AG08395 (cell line): ENCODE measurements at places on chromosomes 13 and 19.

- peak; percentile 91 for DNase-seq
Measured at GRCh38 chr19:8252922-8253589, 43.9 kb downstream of the CERS4 start.

DNA sequence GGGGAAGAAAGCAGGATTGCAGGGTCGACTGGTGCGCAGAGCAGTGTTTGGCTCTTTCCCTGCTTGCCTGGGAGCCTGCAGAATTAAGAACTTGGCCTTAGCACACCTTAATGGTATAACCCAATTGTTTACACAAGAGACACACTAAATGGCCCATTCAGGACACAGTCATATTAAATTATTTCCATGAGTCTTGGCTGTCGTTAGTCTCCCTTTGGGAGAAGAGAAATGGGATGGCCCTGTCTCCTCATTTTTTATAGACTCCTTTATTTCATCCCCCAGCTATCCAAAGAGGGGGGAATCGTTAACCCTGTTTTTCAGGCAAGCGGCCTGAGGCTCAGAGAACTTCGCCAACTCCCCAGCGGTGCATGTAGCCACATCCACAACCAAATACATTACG, 282.5 kb downstream of the SUCLA2 start:
- no peak for DNase-seq

DNA sequence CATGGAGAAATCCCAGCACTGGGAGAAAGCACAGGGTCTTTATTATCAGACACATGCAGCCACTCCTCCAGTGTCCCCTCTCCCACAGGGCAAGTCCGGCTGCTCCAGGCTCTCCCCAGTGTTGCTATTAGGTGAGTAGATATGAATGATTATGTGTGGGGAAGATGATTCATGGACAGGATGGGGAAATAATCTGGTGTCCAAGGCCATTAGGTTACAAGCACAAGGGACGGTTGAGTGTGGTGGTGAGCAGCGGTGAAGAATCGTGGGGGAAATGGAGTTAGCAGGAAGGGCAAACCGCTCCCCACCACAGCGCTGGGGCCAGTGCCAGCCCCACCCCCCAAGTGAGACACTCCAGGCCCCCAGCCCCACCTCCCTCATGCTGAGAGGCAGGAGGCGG, 19.0 kb downstream of the CD177 start:
- no peak for DNase-seq

GRCh38 chr19:41691268-41691970, 3.3 kb upstream of the CEACAM7 start:
- DNase-seq: peak; percentile 23

GRCh38 chr13:98978280-98978679, 416 bp upstream of the DOCK9 start:
- peak; percentile 70 for DNase-seq

DNA sequence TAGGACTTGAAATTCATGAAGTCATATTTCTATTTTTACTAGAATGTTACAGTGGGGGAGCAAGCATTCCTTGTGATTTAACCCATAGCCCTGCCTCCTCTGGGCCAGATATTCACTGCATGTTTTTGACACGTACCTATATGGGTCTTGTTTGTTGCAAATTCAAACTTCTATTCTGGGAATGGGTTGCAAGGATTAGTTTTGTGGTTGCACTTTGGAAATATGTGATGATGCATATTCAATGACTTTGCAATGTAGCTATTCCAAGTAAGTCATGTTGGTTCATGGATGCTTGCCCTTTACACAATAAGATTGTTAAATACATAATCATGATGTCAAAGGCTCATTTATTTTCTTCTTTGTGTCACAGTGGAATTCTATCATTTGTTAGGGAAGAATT, 440.8 kb downstream of the TDRD3 start:
- DNase-seq: no peak

DNA sequence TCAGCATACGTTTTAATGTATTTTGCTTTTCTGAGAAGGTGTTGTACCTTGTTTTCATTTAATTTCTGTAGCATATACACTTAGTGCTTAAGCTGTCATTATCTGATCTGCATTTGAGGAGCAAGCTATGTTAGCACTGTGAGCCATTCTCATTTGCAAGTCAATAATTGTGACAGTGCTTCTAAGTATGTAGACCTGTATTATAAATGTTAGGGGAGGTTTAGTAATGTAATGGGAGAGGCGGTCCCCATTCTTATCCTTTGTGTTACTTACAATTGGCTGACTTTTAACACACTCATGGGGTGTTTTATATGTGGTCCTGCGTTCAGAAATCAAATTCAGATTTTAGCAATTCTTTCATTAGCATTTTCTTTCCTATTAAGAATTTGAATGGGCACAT, 90.2 kb downstream of the GPC6 start:
- no peak for DNase-seq

DNA sequence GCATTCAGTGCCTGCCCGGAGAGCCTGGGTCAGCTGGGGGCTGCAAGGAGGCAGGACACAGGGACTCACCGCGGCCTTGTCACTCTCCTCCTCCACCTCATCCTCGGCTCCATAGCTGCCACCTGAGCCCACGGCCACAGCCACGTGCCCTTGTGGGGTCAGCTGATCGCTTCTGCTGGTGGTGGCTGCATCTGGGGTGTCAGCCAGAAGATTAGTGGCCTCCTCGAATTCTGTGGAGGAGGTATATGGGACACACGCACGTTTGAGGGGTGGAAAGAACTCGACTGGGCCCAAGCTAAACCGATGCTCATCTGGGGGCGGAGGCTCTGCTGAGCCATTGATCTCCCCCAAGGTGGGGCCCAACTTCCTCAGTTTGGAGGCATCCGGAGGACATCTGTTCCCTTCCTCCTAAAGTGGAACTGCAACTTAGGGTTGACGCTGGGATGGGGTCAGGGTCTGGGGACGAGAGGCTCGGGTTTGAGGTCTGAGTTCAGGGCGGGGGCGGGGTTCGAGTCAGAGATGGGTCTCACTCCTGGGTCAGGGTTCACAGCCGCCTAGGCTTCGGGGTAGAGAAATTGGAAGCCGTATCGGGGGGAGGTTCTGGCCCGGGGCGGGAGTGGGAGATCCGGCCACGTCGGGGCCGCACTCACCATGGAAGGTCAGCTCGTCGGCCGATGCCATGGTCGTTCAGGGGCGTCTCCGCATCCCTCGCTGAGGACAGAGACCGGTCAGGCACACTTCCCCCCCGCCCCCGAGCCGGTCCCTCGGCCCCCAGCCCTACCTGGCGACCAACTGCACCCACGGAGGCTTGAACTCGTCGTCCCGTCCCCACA, 493 bp downstream of the YIPF2 start:
- DNase-seq: peak; percentile 33

- no peak for DNase-seq
Measured at GRCh38 chr19:33488826-33489225, 32.8 kb downstream of the PEPD start.

DNA sequence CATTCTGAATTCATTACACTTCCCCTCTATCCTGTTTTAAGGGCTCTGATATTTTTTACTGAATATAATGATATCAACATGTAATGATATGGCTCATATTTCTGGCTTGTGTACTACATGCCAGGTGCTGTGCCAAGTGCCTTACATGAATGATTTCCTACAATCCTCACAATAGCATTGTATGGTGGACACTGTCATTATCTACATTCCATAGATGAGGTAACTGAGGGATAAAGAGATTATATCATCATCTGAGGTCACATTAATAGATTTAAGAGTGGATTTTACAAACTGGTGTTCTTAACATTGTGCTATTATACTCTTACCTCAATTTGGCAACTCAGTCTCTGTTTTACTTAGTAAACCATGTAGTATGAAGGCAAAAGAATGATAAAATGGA, 502.0 kb downstream of the LIG4 start:
- no peak for DNase-seq

GRCh38 chr19:13848798-13849676, 27.9 kb upstream of the NANOS3 start:
- no peak for DNase-seq

DNA sequence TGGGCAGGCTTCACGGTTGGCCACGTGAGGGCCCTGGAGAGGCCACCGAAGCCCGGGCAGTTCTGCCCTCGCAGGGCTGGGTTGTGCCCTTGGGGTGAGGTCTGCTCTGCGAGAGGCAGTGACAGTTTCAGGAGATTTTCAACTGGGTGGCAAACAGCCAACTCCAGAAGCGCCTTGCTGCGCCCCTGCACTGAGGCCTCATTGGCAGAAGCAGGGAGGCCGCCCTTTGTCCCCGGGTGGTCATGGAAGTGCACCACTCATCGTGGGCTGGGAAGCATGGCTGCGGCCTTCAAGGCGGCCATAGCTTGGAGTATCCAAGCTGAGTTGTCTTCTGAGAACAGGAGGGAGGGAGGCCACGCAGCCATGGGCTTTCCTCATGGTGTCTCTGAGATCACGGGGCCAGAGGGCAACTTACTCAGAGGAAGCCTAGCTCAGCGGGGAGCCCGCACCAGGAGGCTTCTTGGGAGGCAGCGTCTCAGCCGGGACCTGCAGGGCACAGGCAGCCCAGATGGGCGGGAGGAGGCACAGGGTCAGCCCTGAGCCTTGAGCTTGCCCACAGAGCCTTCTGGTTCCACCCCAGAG, 14.8 kb downstream of the PLEKHJ1 start:
- no peak for DNase-seq

DNA sequence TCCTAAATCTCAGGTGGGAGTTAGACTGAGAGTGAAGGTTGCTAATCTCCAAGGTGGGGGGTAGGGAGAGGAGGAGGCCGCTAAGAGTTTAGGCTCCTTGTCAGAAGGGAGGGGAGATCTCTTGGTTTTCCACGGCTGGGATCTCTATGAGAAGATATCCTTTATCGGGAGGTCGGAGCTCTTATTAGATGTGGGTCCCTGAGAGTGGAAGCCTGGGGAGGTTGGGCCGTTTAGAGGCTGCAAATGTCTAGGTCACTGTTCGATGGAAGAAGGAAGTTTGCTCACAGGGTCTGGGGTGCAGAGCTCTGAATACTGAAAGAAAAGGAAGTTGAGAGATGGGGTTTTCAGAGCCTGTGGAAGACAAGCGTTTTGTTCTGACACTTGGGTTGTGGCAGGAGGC, 3.8 kb downstream of the MYADM start:
- no peak for DNase-seq

DNA sequence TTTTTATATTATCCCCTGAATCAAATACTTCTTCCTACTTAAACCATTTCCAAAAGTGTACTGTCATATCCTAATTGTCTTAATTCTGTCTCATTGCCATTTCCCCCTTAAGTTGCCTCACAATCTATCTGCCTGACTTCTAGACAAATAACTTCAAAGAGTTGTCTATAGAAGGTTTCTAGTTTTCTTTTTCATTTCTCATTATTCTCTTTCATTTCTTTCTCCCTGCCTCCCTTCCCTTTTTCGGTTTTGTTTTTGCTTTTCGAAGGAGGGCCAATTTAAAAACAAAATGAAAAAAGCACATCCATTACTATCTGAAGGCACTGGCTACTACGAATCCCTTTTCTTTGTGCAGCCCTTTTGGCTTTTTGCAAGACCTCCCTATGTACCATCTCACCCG, 367.2 kb downstream of the DNAJC15 start:
- no peak for DNase-seq

- DNase-seq: peak; percentile 96
Measured at GRCh38 chr19:45613926-45614725, 12.1 kb upstream of the GPR4 start.

GRCh38 chr19:16094360-16095070, 17.2 kb upstream of the RAB8A start:
- no peak for DNase-seq

DNA sequence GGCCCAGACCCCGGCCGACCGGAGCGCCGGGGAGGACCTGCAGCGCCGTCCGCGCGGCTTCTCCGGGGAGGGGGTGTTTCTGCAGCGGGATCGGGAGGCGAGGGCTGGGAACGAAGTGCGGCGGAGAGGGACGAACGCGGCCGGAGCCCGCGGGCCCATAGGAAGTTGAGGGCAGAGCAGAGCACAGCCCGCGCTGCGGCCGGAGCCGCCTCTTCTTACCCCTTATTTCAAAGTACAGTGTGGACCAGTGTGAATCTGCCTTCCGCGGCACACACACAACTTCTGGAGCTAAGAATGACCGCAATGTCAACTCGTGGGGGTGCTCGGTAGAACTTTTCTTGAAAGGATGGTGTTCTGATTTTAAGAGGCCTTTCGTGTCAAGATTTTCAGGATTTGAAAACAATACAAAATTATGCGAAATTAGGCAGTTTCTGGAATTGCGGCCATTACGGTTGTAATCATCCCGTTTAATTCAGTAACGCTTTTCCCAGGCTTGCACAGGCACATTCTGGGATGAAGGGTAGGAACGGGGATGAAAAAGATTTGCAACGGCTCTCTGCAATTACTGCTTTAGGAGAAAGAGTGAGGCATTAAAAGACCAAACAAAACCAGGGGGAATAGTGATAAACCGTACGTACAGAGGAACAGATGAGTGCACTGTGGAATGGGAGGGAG, 821 bp downstream of the TDRD3 start:
- peak; percentile 62 for DNase-seq

- no peak for DNase-seq
Measured at GRCh38 chr19:46611776-46612175, 10.6 kb downstream of the CALM3 start.

DNA sequence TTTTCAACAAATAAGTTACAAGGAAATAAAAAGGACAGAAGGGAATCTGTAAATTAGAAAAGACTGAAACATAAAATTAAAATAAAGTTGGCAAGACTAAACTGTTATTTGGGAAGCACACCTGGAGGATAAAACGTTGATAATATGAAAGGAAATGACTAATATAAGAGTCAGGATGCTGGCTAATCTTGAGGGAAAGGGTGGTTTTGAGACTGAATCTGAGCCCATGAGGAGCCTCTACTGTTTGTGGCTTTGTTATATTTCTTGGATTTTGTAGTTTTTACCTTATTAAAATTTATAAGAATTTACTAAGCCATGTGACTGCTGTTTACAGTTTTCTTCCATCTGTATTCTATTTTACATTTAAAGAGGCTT, 718.0 kb upstream of the SPRY2 start:
- no peak for DNase-seq

- no peak for DNase-seq
Measured at GRCh38 chr19:57110592-57111328, 9.0 kb upstream of the USP29 start.

GRCh38 chr13:66402546-66402945, 827.6 kb downstream of the PCDH9 start:
- no peak for DNase-seq

DNA sequence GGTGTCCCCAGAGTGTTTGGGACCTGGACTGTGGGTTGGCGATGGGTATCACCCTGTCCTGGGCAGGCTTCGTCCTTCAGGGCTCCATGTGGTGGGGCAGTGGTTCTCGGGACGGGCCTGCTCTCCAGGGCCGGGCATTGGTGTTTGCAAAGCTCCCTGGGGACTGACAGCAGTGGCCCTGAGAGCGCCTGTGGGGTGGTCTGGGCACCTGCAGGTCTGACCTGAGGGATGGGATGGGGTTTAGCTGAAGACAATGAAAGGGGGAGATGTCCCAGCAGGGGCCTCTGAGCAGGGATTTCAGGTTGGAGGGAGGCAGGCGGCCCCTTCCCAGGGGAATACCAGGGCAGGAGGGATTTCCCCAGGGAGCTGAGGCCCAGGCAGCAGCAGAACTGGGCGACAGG, 68.3 kb upstream of the MCF2L start:
- DNase-seq: no peak

GRCh38 chr19:16023146-16023915, 53.0 kb upstream of the TPM4 start:
- no peak for DNase-seq

GRCh38 chr19:5045956-5046338, 77.0 kb downstream of the KDM4B start:
- DNase-seq: no peak

GRCh38 chr13:98837896-98838295, 85.4 kb upstream of the SLC15A1 start:
- no peak for DNase-seq

- no peak for DNase-seq
Measured at GRCh38 chr19:24000656-24001055, 86.0 kb downstream of the ZNF726 start.

GRCh38 chr19:30023330-30023729, 81.3 kb downstream of the URI1 start:
- DNase-seq: no peak

GRCh38 chr13:23901365-23901764, 4.1 kb upstream of the C1QTNF9B start:
- no peak for DNase-seq
